ENCODE measurements at places on chromosomes 6 and 20.
A peak's percentile ranks its signal among the peaks of the same experiment; 100 is the strongest.

GRCh38 chr6:106360989-106361430 is 493 bp downstream of the CRYBG1 start:
- no peak for DNase-seq

- no peak for DNase-seq
These were observed 125.2 kb downstream of the KIF6 start for GRCh38 chr6:39599973-39600372.

GRCh38 chr6:16921399-16922110 is 160.3 kb upstream of the ATXN1 start:
- DNase-seq, result no peak

- DNase-seq, result no peak
These were observed 42.2 kb downstream of the C6orf132 start for GRCh38 chr6:42100029-42100901.

DNA sequence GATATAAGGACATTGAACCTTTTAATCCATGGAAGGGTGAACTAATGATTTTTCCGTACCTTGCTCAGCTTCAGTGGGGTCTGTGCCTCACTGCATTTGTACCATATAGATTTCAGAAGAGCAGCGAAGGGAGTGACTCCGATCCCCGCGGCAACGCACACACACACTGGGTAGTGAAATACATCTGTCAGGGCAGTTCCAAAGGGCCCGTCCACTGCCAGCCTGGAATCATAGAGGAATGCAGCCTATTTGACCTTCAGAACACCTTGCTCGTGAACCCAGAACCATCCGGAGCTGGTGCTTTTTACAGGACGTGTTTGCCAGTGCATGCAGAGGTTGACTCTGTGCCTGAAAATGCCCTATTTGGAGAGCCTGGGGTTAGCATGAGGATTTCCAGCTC is 33.0 kb downstream of the NOX3 start:
- no peak for DNase-seq

- DNase-seq, result no peak
These were observed 65.8 kb downstream of the MAP3K4 start for GRCh38 chr6:161057103-161058091.

GRCh38 chr20:33165416-33166055 is 2.4 kb upstream of the BPIFA2 start:
- DNase-seq, result no peak

DNA sequence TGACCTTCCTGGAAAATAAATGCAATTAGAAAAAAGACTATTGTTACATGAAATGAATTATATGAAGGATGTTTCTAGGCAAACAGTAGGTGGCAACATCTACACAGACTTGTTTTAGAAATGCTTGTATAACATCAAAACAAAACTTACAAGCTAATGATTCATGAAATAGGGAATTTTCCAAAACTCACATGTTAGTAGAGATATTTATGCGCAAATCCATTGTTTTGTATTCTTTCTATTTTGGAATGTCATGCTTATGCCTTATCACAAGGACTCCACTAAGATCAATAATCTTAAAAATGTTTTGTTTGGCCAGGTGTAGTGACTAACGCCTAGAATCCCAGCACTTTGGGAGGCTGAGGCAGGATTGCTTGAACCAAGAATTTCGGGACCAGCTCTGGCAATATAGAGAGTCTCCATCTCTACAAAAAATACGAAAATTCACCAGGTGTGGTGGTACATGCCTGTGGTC is 32.3 kb upstream of the LGSN start:
- DNase-seq, result no peak

DNA sequence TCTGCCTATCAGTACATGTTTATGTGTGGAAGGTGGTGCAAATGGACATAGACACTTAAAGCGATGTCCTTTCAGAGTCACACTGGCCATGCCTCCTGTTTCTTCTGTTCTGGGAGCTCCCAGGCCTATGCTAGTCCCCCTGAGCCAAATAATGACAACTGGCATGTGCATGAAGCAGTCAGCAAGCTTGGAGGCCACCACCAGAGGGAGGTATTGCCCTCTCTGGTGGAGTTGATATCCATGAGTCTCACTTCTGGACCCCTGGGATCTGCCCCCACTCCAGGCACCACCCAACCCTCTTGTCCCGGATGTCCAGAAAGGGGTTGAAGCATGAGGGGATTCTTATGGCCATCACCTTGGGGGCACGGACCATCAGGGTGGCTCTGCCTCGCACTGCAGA is 172.2 kb downstream of the AIG1 start:
- DNase-seq, result no peak

GRCh38 chr6:34544776-34545471 is 11.2 kb downstream of the SPDEF start:
- no peak for DNase-seq

DNA sequence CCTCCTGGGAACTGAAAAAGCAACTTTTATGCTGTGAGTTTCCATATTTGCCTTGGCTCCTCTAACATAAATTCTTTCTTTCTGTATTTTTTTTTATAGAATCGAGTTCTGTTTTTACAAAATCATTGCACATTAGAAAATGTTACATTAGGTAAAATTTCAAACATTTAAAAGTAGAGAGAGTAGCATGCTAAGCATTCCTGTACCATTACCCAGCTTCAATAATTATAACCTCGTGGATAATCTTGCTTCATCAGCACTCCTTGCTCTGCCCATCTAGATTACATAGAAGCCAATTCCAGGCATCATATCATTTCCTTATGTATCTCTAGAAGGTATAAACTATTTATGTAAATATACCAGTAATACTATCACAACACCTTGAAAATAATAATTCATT is 15.4 kb upstream of the FBXO30 start:
- no peak for DNase-seq

DNA sequence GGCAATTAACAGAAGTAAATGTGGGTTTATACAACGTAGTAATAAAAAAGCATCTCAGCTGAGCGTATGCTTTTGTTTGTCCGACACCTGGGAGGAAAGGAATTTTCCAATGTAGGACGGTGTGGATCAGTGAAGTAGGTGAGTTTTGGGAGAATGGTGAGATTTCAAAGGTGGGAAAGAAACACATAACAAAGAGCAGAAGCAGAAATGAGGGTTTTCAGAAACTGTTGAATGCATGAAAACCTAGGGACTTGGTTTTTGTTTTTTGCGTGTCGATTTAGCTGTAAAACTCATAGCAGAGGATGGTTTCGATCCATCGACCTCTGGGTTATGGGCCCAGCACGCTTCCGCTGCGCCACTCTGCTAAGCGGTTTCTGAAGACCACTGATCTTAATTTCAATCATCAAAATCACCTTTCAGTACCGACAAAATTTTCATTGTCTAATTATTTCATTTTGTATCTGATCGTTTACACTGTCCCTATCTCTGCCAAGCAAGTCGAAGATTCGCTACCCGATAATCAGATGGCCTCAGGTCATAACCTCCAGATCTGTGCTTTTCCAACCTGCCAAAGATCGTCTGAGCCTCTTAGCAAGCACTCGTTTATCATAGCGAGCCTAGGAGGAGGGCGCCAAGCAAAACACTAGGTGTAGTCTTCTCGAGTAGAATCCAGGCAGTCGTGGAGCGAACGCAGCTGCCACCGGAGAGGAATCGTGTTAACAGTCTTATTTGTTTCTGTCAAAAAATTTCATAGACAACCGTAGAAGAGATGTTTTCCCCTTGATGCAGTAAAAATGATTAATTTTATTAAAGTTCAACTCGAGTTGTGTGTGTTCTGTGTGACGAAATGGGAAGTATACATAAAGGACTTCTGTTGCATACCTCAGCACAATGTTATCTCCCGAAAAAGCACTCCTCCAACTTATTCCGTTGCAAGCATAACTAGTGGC is 20.9 kb upstream of the POM121L2 start:
- peak; percentile 33 for DNase-seq

- DNase-seq, result no peak
These were observed 23.0 kb upstream of the RBPJL start for GRCh38 chr20:45283551-45284057.

- no peak for DNase-seq
These were observed 96.0 kb downstream of the LCA5 start for GRCh38 chr6:79441192-79441591.

GRCh38 chr6:35718911-35719381 is 17.9 kb upstream of the ARMC12 start:
- DNase-seq, result no peak

- DNase-seq, result no peak
These were observed 56.2 kb downstream of the SNX9 start for GRCh38 chr6:157879034-157879872.

DNA sequence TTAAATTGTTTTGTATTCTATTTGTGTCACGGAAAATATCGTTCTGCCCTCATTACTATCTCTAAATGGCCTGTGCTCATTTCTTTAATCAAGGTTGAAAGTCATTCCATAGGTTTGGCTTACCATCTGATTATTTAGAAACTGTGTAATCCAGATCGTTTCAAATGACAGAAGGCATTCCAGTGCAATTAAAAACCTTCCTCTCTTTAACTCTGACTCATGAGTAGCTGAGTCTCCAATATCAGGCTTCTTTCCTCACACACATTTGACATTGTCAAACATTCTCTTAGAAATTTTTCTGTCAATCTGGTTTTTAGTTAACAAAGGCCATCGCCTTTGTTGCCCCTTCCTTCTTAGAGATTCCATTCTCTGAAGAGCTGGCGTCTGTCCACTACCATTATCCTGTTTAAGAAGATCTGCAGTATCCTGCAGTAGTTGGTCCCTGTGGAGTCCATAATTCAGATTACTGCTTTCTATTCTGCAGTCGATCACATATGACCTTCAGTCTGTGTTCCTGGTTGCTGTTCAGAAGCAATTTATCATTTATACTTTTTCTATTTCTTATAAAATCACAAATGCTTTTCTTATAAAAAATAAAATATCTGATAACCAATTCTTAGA is 3.9 kb upstream of the TRDN start:
- DNase-seq, result no peak

GRCh38 chr6:147508042-147508865 is at the start of gene SAMD5:
Gene SAMD5, plus strand, starts transcription at chr6:147508690. Its CDS starts 239 bp downstream, at chr6:147508929.
- peak; percentile 5 for DNase-seq

GRCh38 chr6:156391061-156391672 is 386.0 kb upstream of the ARID1B start:
- no peak for DNase-seq

GRCh38 chr6:163527291-163527690 is 112.8 kb downstream of the QKI start:
- no peak for DNase-seq

DNA sequence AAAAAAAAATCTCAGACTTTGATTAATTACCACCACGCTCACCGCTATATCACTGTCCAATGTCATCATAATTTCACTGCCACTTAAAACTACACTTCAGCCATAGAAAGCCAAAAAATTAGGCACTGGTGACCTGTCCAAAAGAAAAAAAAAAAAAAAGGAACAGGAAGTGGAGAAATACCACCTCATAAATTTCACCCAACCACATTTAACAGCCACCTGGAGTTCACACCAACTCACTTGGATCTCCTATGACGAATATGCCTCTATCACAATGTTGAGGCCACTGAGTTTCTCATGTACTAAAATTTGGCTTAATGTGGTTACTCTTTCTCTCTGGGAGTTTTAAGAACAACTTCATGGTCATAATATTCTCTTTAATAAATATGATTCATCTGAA is 237.5 kb upstream of the RSPO3 start:
- no peak for DNase-seq

DNA sequence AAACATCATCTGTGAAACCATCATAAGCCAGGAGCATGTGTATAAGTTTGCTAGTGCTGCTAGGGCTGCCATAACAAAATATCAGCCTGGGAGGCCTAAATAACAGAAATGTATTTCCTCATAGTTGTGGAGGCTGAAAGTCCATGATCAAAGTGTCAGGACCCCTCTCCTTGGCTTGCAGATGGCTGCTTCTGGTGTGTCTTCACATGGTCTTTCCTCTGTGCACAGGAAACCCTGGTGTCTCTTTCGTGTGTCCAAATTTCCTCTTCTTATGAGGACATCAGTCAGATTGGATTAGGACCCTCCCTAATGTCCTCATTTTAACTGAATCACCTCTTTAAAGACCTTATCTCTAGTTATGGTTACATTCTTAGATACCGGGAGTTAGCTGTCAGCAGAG is 6.2 kb upstream of the CITED2 start:
- DNase-seq, result no peak
